ENCODE measurements at places on chromosomes 5 and 9.
A peak's percentile ranks its signal among the peaks of the same experiment; 100 is the strongest.

- no peak for DNase-seq
Observed at GRCh38 chr5:116881921-116882531, 307.4 kb upstream of the SEMA6A start.

DNA sequence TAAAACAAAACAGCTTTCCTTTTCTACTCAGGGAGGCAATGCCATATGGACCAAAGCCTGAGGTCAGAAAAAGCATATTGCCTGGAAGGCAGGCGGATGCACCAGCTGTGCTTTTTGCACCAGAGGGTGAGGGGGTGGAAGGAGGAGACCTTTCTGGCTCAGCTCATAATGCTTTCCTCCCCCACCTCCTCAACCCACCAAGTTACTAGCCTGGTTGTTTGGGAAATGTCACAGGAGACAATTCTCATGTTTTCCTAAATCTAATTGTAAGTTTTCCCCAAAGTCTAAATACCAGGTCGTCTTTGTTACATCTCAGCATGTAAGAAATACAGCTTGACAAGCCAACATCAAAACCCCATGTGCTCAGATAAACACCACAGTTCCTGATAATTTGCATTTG is 72.6 kb upstream of the DMRTA1 start:
- DNase-seq: no peak

- DNase-seq: peak; percentile 52
Observed at GRCh38 chr5:134019636-134020035, 14.9 kb upstream of the VDAC1 start.

GRCh38 chr9:13896922-13897835 is 416.8 kb downstream of the NFIB start:
- DNase-seq: no peak

- no peak for DNase-seq
Observed at GRCh38 chr5:56849671-56850070, 34.3 kb downstream of the MAP3K1 start.

DNA sequence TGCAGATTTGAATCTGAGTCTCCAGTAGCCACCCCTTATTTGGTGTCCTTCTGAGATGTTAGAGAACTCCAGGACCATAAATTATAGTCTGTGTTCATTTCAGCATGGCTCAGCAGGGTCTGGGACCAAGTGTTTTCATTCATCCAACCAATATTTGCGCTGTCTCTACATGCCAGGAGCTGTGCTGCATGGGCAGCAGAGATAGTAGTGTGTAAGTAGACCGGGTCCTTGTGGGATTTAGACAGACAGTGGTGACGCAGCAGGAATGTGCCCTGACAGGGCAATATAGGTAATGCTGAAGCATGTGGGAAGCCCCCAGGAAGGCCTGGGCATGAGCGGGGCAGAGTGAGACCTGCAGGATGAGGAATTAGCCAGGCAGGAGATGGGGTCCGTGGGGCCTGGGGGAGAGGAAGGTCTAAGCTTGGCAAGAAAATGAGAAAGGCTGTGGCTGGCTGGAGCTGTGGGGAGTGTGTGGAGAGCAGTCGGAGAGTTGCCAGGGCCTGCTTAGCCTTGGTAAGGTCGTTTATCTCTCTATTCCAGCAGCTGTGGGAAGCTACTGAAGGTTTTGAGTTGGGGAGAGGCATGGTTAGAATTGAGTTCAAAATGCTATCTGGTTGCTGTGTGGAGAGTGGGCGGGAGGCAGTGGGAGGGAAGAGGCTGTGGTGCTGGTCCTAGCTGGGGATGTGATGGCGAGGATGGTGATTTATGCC is 16.8 kb downstream of the STXBP1 start:
- DNase-seq: no peak

- no peak for DNase-seq
Observed at GRCh38 chr5:40223884-40224402, 455.8 kb upstream of the PTGER4 start.

All from prostate gland (tissue), 2 donors.